ENCODE measurements at places on chromosomes 13 and 19.

GRCh38 chr13:99431927-99432608 lies 69.2 kb upstream of the TM9SF2 start:
- no peak for DNase-seq

- no peak for DNase-seq
Measured at GRCh38 chr13:80168089-80168850, 172.7 kb downstream of the SPRY2 start.

- no peak for DNase-seq
Measured at GRCh38 chr13:111854403-111854802, 212.5 kb upstream of the SOX1 start.

DNA sequence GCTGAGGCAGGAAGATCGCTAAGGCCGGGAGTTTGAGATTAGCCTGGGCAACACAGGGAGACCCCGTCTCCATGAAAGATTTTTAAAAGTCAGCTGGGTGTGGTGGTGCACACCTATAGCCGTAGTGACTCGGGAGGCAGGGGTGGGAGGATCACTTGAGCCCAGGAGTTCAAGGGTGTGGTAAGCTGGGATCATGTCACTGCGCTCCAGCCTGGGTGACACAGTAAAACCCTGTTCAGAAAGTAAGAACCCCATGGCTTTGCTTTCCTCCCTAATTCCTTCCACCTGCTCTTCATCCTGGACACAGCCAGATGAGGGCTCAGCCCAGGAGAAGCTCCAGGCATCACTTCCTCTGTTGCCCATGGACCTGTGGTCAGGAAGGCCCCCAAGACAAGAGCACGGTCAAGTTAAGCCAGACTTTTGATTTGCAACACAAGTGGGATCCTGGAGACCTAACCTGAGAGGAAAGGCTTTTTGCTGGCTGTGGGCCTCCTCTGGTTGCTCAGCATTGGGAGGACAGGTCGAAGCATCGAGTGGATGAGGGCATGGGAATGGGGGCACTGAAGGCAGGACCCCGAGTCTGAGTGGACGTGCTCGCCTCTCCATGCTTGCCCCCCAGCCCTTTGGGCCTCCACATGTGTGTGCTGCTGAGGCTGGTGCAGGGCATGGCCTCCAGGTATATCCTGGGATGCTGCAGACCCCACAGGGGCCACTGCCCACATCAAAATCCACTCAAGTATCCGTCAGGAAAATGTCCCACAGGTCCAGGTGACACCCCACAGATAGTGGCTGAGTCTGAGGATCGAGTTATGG lies 25.4 kb downstream of the TUBA3C start:
- no peak for DNase-seq

- no peak for DNase-seq
Measured at GRCh38 chr19:50994129-50994528, 7.3 kb downstream of the KLK8 start.

- no peak for DNase-seq
Measured at GRCh38 chr19:13255041-13255718, 105.0 kb downstream of the IER2 start.
